ENCODE measurements at places on chromosomes 2 and 18.

- no peak for DNase-seq
Observed at GRCh38 chr2:74031221-74031620, 46.5 kb downstream of the TET3 start.

- no peak for DNase-seq
Observed at GRCh38 chr2:229126066-229126465, 145.0 kb downstream of the PID1 start.

DNA sequence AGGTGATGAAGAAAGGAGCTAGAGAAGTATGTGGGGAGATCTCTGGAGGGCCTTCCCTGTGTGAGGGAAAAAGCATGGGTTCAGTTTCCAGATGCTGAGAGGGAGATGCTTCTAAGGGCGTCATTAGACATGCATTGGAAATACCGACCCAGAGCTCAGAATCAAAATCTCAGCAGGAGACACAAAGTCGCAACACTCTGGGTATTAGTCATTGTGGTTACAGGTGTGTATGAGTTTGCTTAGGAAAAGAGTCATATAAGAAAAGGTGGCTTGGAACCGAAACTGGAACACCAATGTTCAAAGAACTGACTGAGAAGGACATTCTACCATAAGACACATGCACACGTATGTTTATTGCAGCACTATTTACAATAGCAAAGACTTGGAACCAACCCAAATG is 477.1 kb downstream of the FBXO15 start:
- no peak for DNase-seq

DNA sequence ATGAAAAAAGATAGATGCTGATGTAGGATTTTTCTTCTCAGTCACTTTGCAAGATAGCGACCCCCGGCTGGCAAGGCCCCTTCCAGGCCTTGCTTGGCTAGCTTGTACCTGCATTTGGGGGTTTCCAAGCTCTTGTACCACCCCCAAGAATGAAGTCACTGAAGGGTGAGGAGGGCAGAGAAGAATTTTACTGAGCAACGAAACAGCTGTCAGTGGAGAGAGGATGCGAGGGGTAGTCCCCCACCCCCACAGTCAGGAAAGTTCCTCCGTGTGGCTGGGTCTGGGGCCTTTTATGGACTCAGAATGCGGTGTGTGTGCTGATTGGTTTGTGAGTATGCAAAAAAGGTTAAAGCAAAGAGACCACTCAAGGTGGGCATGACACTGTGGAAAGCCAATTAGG is 382.0 kb downstream of the GPD2 start:
- no peak for DNase-seq

GRCh38 chr18:71808616-71809015 is 735.5 kb downstream of the CBLN2 start:
- no peak for DNase-seq

DNA sequence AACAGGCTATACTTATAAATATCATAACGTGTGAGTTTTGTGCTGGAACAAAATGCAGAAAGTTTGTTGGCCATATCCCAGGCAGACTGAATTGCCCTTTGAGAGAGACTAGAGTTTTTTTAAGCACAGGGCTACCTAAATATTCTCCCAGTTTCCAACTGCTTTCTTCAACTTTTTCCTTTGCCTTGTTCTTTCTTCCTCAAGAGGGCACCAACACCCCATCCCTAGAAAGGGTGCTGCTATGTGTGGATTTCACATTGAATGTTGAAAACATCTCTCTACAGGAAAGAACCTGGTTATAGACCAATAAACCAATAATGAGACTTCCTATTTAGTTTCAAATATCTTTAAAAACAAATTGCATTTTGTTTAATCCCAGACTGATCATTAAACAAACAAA is 87.9 kb downstream of the ICOS start:
- DNase-seq = no peak

- DNase-seq = no peak
Observed at GRCh38 chr2:232213176-232213575, 165.4 kb upstream of the ALPP start.

GRCh38 chr2:42182654-42183308 is 13.6 kb downstream of the EML4 start:
- DNase-seq = no peak

- DNase-seq = no peak
Observed at GRCh38 chr18:58562999-58563667, 65.8 kb downstream of the ALPK2 start.

GRCh38 chr2:73931531-73932500 is 5.1 kb downstream of the DGUOK start:
- no peak for DNase-seq

- DNase-seq = no peak
Observed at GRCh38 chr18:33576999-33577646, 896 bp upstream of the ASXL3 start.

- no peak for DNase-seq
Observed at GRCh38 chr2:241014224-241014623, 15.8 kb downstream of the SNED1 start.

DNA sequence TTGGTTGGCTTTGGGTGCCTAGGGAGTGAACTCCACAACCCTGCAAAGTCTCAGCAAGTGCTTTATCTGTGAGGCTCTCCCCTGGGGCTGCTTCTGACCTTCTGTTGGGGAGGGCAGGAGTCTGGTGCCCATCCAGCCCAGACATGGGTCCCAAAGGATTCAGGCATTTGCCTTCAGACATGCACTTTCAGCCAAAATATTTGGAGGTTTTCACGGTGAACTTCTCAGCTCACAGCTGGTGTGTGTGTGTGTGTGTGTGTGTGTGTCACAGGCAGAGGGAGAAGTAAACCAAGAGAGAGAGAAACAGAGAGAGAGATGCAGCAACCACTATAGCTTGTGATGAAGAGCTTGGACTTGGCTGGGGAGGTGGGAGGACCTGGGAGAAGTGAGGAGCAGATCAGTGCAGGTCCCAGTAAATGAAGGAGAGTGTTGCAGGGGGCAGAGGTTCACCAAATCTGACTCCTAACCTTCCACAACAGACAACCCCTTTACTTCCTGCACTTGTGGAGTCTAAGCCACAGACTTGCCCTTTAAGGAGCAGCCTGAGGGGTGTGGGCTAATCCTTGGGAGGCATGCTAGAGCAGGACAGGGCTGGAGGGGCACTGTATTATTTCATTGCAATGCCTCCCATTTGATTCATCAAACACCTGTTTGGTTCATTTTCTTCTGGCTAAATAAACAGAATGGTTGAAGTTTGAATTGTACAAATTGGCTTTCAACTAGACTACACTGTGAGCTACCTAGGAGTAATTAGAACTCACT is 14.1 kb downstream of the SLC9A4 start:
- DNase-seq = no peak

DNA sequence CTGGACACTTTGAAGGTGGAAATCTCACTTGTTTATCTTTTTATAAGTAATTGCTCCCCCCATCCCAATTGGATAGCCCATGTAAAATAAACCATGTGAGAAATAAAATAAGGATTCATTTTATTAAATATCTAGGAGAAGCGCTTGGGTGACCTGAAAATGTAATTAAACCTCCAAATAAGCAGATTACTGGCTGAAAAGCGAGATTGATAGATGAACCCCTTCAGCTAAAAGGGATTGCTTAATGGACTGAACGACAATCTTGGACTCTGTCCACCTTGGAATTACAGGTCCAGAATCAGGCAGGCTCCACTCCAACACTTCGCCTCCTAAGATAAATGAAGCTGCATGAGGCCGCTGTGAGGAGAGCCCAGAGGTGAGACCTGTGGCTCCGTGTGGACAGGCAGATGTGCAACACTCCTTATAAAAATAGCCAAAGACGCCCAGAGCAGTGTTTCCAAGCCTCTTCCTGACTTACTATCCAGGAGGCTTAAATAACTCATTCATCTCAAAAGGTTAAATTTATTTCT is 441.5 kb downstream of the MTX2 start:
- DNase-seq = no peak

DNA sequence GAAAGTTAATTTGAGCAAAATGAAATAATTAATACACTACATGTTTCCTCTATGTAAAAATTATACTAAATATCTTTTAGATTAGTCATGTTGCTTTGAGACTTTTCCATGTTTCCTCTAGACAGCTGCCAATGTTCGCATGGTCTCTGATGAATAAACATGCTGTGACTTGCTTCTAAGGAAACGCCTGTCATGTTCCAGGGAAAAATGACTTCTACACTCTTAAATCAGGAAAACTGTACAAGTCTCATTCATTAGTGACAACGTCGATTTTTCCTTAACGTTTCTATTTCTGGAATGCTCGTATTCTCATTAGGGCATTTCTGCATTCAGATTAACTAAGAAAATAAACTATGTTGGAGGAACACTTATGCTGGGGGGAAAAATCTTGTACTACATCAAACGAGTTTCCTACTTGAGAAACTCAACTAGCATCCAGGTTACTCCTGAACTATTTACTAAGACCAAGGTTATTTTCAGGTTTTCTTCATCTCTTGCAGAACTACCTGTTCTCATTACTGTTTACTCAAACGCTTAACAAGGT is 1.6 kb downstream of the COBLL1 start:
- no peak for DNase-seq

- no peak for DNase-seq
Observed at GRCh38 chr18:70284976-70285620, 3.7 kb upstream of the SOCS6 start.

DNA sequence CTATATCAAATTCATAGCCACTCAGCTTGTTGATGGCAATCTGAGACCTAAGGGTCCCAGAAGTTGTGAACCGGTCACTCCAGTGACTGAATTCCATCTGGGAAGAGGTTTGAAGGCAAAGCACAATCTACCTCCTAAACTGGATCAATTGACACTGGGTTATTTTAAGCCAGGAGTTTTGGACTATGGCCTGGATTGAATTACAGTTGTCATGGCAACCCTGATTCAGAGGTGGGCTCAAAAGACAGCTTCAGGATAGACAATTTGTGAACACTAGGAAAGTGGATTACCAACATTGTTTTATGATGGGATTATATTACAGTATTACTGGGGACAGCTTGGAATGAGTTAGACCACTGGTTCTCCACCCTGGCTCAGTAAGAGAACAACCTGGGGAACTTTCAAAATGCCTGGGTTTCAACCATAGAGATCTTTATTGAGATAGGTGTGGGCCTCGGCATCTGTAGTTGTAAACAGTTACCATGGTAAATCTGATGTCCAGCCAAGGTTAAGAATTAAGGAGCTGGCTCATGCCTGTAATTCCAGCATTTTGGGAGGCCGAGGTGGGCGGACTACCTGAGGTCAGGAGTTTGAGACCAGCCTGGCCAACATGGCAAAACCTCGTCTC is 58.8 kb downstream of the MFSD6 start:
- no peak for DNase-seq

- DNase-seq = no peak
Observed at GRCh38 chr2:23425885-23426262, 40.9 kb downstream of the KLHL29 start.

DNA sequence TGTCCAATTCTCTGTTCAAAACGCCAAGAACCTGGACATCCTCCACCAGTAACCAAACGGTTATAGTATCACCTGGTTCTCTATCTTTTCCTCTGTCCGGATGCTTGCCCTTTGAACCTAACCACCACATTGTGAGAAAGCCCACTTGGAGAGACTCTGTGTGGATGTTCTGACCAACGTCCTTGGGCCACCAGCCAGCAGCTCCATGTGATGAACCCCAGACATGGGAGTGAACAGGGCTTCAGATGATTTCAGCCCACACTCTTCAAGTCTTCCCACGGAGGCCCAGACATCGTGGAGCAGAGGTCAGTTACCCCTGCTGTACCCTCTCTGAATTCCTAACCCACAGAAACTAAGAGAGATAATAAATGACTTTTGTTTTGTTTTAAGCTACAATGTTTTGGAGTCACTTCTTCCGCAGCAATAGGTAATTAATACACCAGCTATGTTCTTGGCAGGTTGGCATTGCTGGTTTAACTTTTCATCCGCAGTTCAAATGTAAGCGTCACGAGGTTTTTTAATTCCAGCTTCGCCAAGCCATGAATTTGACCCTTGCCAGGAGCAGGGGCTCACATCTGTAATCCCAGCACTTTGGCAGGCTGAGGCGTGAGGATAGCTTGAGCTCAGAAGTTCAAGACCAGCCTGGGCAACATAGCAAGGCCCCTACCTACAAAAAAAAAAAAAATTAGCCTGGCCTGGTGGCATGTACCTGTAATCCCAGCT is 36.1 kb upstream of the ZNF532 start:
- no peak for DNase-seq

- DNase-seq = no peak
Observed at GRCh38 chr2:18214936-18215335, 336.5 kb downstream of the KCNS3 start.

- DNase-seq = no peak
Observed at GRCh38 chr2:71784734-71785511, 331.6 kb downstream of the DYSF start.

DNA sequence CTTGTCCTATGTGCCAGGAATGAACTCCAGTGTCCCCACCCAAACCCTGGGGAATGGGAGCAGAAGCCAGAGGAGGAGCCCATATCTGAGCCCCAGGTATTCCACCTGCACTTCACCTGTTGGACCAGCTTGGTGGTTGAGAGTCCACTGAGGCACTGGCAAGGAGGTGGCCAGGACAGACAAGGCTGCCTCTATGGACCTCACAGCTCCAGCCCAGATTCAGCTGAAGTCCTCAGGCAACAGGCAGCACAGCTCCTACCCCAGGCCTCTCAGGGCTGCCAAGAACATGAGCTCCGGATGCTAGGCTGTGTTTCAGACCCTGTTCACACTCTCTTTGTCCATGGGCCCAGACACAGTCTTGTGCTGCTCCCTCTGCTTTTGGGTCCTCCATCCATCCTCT is 2.9 kb upstream of the IL1F10 start:
- DNase-seq = no peak

DNA sequence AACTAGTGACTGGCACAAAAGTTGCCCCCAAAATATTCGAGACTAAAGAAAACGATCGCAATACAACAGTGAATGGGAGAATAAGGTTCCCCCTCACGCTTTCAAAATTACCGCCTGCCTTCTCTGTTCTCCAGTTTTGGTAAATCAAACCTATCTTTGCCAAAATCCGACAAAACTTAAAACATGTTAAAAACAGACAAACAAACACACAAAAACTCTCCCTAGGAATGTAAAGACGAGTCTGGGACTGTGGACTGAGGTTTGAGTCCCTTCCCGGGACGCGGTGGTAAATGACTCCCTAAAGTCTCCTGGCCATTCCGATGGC is 435 bp upstream of the IMPACT start:
- DNase-seq = no peak

- DNase-seq = no peak
Observed at GRCh38 chr2:181407171-181407570, 50.0 kb upstream of the ITGA4 start.

DNA sequence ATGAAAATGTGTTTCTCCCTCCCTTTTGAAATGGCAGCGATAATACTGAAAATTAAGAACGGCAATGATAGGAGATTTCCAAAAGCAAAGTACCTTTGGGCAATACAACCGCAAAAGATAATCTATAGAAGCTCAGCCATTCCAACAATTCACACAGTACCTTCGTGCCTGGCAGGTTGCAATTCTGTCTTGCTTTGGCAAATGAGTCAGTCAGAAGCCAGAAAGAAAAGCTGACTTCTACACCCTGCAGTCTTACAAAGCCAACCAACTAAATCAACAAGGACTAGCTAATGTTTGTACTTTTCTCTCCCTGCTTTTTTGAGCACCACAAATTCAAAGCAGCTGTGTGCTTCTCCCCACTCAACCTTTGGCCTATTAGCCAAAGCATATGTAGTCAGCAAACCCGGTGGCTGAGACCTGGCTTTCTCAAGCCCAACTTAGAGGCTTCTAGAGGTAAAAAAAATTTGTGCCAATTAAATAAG is 25.7 kb upstream of the ID2 start:
- no peak for DNase-seq

- no peak for DNase-seq
Observed at GRCh38 chr18:28831476-28831875, 654.5 kb upstream of the CDH2 start.

GRCh38 chr2:197707316-197708213 is 2.4 kb downstream of the MARS2 start:
- DNase-seq = no peak

GRCh38 chr2:237254369-237254861 is 159.5 kb downstream of the COL6A3 start:
- no peak for DNase-seq

Data from C1 segment of cervical spinal cord (tissue), 14 donors.